ENCODE measurements at places on chromosomes 6 and 20.

DNA sequence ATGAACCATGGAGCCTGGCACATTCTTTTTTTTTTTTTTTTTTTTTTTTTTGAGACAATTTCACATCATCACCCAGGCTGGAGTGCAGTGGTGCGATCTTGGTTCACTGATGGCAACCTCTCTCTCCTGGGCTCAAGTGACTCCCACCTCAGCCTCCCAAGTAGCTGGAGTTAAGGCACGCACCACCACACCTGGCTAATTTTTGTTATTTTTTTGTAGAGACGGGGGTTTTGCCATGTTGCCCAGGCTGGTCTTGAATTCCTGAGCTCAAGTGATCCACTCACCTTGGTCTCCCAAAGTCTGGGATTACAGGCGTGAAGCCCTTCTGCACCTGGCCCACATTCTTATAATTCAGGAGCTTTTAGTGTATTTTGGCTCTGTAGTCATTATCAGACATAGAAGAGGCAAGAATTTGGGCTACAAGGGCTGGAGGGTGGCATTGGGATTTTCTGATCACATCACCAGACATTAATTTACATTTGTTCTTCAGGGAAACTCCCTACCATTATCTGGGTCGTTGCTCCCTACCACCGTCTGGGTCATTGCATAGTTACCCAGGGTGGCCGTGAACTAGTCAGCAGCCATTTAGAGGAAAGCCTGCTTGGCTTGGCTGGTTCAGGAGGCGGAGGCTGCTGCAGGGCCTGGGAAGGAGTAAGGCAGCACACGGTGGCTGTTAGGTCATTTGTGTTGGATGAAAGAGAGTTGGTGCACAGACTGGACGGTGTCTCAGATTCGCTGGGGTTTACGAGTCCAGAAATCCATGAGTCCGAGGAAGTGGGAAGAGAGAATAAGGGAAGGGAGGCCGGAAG is 17.6 kb downstream of the ARID1B start:
- DNase-seq: no peak

GRCh38 chr20:40893610-40894236 is 134.9 kb upstream of the TOP1 start:
- DNase-seq: no peak

DNA sequence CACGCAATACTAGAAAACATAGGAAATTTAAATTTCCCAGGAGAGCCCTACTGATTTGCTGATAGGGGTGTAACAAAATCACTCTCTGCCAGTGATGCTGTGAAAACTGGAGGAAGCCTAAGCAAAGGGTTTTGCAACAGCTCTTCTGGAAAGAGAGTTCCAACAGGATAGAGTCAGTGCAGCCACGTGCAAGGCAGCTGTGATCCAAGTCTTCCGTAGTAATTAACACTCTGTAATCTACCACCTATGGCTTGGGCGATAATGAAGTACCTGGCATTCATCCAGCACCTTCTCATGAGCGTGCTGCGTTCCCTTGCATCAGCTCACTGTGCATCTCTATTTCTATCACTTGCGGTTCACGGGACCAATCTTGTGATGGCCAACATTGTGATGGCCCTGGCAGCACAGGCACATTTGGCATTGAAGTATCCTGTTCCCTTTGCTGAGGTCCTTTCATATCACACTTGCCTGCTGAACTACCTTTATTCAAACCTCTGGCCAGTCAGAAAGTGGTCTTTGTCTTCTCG is 48.2 kb downstream of the IRF4 start:
- DNase-seq: no peak

- DNase-seq: no peak
Observed at GRCh38 chr20:8375898-8376297, 243.8 kb downstream of the PLCB1 start.

GRCh38 chr6:44256775-44257024 is 628 bp downstream of the SLC35B2 start:
- DNase-seq: no peak

- no peak for DNase-seq
Observed at GRCh38 chr6:36373368-36374019, 14.0 kb downstream of the ETV7 start.
